ENCODE measurements at places on chromosomes 7 and 10.

DNA sequence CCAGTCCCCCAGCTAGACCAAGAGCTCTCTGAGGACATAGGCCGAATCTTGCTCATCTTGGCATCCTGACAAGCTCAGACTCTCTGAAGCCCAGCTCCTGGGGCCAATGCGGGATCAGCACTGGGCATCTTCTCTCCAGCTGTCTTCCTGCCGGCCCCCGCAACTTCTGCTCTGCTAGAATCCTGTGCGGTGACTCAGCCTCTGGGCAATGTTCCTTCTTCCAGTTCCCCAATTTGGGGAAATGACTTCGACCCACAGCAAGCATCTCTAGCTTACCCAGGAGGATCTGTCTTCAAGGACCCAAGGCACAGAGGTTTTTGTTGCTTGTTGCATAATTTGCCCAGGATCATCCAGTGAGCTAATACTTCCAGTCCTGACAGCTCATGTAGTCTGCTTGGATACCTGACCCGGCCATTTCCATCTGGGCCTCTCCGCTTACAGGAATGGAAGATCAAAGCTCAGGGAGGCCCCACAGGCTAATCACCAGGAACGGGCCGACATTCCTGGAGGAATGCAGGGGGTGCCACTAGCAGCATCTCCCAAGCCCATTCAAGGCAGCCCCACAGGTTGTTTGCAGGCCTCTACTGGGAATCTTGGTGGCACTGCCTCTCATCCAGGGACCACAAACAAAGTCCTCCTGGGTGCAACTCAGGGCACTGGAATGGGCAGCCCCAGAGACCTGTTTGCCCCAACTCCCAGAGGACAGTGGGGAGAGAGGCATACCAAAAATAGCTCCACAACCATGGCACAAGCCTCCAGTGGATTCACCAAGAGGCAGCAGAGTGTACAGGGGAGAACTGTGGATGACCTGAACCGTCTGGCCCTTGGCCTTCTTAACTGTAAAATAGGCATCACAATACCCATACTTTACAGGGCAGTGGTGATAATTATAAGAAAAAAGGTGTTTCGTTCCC, 151.9 kb downstream of the NEURL1 start:
- DNase-seq: peak; percentile 99

DNA sequence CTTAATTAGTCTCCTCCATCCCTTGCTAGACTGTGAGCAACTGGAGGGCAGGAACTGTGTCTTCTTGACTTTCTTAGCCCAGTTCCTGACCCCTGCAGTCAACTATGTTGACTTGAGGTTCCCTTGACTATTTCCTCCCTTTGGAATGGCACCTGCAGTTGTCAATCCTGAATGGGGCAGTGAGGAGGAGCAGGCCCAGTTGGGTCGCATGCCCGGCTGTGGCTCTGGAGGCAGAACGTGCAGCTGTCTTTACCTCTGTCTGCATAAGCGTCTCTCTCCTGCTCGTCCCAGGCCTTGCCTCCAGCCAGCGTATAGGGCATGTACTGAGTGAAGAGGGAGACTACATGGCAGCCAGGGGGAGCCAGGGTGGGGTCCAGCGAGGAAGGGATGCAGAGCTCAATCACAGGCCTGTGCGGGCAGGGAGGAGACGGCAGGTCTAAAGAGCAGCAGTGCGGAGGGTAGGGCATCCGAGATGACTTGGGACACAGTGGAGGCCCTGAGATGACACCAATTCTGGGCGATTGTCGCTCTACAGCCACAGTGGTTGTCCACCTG, 26.8 kb downstream of the PYROXD2 start:
- DNase-seq: peak; percentile 87

GRCh38 chr10:14389981-14390590, 59.4 kb upstream of the FRMD4A start:
- DNase-seq: no peak

DNA sequence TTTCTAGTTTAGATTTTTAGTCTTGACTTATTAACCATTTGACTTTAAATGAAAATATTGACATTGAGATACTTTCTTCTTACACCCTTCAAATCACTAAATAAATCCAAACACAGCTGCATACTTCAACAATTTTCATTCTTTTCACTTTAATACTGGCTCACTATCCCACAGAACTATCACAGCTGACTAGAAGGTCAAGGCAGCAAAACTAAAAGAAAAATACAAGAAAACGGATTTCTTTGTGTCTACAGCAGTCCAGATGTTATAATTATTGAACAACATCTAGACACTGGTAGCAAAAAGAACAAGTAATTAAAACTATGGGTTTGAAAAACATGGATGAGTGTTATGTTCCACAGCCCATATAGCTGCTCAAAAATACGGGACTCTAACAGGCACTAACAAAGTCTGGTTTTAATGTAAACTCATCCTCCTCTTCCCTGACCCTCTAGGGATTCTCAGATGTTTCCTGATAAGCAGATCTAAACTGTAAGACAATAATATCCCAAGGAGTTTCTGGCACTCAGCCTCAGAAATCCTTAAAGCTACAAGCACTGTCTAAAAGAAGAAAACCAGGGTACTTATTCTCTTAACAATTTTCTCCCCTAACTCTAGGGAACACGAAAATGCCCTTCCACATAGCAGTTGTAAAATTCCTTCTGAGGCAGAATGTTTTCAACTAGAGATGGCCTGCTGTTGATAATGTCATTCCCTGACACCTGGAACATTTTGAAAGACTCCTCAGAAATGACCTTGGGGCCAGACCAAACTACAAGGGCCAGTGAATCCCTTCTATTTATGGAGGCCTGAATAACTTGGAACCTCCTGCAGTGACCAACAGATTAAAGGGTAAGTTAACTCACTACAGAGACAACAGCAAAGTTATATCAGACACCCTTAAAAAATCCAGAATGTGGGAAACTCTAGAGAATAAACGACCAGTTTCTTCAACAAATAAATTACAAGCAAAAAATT, 12.8 kb downstream of the DNMBP start:
- DNase-seq: peak; percentile 56

GRCh38 chr10:66307826-66308225, 618.0 kb upstream of the LRRTM3 start:
- DNase-seq: no peak

DNA sequence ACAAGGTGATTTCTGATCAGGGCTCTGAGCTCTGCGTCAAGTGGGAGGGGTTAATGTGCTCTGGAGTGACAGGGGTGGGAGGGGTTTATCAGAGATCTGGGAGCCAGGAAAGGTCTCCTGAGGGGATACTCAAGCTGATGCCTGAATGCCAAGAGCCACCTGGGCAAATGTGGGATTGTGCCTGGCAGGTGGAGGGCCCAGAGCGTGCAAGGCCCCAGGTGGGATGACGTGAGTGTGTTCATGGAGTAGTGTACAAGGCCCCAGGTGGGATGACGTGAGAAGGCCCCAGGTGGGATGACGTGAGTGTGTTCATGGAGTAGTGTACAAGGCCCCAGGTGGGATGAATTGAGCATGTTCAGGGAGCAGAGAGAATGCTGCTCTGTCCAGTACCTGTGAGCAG, 610.3 kb downstream of the PTPRN2 start:
- no peak for DNase-seq

DNA sequence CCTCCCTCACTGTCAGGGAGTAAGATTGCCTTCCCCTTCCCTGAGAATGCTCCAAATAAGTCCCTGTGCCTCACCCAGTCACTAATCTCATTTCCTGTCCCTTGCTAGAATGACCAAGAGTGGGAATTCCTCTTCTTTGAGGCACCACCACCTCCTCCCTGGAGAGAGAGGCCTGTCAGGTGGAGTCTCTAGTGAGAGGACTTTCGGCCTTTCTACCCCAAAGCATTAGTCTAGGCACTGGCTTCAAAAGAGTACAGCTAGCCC, 145.0 kb downstream of the PTPN20 start:
- no peak for DNase-seq

DNA sequence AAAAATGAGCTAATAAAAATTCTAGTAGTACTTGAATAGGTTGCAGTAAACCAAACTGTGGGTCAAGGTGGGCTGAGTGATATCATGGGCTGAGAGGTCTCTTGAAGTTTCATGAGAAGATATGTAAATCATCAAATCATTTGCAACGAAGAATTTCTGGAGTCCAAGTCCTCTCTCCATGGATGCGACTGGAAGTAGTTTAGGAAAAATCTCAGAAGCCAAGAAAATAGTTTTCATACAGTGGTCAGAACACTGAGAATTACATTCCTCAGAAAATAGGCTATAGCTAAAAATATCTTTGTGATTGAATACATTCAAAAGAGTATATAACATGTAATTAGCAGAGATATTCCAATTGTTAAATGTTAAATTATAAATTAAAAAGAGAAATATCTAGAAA, 3.6 kb upstream of the IFIT1 start:
- DNase-seq: no peak

- no peak for DNase-seq
Measured at GRCh38 chr10:63702092-63702491, 180.9 kb downstream of the REEP3 start.
